ENCODE measurements at places on chromosomes 4 and X.

- DNase-seq, result no peak
Measured at GRCh38 chr4:8847764-8848163, 23.9 kb downstream of the HMX1 start.

GRCh38 chrX:153662266-153662665, 11.3 kb downstream of the PNCK start:
- DNase-seq, result no peak

DNA sequence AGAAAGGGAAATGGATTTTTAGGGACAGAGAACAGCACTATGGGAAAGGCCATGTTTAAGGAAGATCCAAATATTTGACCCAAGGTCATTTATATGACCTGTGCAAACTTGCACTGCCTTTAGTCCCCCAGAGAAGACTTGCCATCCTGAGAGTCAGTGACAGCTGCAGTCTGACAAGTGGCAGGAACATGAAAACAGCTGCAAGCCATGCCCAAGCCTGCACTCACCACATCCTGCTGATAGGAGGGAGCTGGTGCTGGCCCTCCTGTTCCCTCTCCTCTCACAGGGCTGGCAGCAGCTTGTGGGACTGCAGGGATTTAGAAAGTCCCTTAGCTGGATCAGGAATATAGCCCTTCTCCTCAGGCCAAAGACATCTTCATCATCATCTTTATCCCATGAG, 187.7 kb downstream of the RAP1GDS1 start:
- DNase-seq, result no peak

- no peak for DNase-seq
Measured at GRCh38 chr4:171565130-171565788, 247.9 kb upstream of the GALNTL6 start.

DNA sequence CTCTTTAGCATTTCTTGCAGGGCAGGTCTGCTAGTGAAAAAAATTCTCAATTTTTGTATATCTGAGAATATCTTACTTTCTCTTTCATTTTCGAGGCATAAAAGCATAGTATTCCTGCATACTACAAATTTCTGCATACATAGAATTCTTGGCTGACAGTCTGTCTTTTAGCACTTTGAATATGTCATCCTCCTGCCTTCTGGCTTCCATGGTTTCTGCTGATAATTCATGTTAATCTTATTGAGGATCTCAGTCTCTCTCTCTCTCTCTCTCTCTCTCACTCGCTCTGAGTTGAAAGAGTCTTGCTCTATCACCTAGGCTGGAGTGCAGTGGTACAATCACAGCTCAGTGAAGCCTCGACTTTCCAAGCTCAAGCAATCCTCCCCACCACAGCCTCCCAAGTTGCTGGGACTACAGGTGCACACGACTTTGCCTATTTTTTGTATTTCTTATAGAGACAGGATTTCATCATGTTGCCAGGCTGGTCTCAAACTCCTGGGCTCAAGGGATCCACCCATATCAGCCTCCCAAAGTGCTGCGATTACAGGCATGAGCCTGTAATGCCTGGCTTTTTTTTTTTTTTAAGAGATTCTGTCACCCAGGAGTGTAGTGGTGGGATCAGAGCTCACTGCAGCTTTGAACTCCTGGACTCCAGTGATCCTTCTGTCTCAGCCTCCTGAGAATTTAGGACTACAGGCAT, 161.3 kb downstream of the FNIP2 start:
- DNase-seq, result no peak

DNA sequence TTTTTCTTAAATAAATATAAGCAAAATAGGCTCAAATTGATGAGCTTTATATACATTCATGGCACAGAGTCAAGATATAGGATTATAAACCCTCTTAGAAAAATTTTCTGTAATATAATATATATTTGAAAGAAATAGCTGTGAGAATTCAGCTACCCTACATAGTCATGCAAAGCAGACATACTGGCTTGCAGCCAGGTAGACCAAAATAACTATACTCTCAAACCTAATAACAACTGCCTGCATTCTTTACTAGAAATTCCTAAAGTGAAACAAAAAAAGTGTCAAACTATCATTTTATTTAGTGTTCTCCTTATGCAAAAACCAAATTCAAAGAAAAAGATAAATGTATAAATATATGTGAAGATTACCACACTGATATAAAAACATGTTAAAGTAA, 1390.2 kb downstream of the C4orf33 start:
- no peak for DNase-seq

DNA sequence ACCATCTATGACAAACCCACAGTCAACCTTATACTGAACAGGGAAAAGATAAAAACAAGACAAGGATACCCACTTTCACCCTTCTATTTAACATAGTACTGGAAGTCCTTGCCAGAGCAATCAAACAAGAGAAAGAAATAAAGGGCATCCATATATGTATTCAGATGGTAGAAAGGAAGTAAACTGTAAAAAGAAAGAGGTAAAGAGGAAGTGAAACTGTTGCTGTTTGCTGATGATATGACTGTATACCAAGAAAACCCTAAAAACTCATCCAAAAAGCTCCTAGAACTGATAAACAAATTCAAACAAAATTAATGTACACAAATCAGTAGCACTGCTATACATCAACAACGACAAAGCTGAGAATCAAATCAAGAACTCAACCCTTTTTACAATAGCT, 538.7 kb upstream of the PABPC4L start:
- DNase-seq, result no peak

DNA sequence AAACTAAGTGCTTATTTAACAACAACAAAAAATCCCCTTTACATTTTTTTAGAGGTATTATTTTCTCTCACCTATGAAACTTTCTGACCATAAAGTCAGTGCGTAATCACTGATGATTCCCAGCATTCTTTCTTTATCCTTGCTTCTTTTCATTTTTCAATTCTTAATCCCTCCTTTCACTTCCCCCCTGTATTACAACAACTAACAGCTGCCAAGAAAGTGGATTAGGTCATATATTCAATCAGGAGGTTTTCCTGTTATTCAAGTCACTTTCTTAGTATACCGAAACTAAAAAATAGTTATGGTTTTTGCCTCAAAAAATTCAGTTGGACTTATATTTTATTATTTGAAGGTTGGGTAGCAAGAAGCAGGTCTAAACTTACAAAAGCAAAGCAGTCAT, 2.1 kb upstream of the STAP1 start:
- no peak for DNase-seq

DNA sequence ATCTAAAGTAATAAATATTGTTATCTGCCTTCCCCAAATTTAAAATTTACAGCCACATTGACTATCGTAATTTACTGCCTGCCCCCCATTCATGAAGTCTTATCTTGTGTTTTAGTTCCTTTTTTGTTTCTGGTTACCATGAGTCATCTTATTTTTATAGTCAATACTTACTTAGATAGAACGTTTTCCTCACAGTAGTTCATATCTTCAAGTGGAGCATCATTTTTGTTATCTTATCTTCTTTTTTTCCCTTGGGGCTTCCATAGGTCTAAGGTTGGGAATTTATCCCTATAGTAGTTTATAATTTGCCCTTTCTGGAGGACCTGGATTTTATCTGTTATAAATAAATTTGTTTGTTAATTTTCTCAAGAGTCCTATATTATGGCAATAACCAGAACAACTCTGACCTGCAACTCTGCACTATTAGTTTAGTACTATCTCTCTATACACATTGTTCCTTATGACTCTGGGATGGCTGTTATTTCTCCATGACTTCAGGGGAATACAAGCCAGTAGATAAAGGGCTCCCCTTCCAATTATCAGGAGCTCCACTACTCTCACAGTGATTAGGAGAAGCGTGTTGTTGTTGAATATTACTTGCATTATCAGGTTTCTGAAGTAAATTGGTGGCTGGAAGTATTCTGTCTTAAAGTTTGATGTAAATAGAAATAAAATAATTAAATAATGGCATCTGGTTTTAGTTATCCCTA, 330.6 kb downstream of the GALNTL6 start:
- DNase-seq, result no peak

DNA sequence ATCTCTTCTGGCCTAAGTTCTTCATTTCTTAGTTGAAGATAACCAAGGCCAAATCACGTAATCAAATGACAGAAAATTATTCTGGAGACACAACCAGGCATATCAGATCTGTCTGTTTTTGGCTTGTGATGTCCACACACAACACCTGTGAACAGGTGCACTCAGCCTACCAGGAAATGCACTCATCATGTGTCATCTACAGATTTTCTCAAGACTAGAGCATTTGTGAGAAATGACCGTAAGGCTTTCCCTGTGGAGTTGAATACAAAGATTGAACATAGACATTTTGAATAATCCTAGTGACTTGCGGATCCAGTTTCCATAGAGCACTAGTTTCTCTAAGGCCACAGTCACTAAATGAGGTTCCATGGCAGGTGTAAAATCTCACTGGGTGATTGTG, 26.7 kb upstream of the CXCL8 start:
- no peak for DNase-seq

DNA sequence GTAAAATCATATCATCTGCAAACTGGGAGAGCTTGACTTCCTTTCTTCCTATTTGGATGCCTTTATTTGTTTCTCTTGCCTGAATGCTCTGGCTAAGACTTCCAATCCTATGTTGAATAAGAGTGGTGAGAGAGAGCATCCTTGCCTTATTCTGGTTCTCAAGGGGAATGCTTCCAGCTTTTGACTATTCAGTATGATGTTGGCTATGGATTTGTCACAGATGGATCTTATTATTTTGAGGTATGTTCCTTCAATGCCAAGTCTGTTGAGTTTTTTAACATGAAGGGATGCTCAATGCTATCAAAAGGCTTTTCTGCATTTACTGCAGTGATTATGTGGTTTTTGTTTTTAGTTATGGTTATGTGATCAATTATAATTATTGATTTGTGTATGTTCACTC, 2144.6 kb upstream of the TENM3 start:
- DNase-seq, result no peak

GRCh38 chr4:38194047-38194602, 233.9 kb downstream of the PTTG2 start:
- no peak for DNase-seq

- no peak for DNase-seq
Measured at GRCh38 chr4:146453181-146453807, 68.4 kb downstream of the SLC10A7 start.

DNA sequence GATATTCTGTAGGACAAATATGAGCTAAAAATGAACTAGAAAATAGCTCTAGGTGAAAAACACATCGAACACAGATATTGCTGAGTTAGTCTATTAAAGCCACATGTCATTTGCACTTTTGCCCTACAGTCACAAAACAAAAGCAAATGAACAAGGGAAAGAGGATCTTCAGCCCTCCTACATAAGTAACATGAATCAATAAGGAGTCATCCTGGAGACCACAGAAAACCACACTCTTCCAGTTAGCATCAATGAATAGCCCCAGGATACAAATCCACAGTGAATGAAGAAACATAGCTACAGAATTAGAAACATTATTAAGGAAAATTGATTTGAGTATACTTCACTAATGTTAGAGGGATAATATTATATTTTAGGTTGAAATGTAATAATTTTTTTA, 311.4 kb downstream of the MAPK10 start:
- no peak for DNase-seq

GRCh38 chrX:155009994-155010472, 12.5 kb downstream of the F8 start:
- DNase-seq, result no peak

GRCh38 chr4:97396097-97396496, 747.2 kb downstream of the STPG2 start:
- no peak for DNase-seq

GRCh38 chrX:63735882-63736281, 49.1 kb downstream of the ARHGEF9 start:
- DNase-seq, result no peak

DNA sequence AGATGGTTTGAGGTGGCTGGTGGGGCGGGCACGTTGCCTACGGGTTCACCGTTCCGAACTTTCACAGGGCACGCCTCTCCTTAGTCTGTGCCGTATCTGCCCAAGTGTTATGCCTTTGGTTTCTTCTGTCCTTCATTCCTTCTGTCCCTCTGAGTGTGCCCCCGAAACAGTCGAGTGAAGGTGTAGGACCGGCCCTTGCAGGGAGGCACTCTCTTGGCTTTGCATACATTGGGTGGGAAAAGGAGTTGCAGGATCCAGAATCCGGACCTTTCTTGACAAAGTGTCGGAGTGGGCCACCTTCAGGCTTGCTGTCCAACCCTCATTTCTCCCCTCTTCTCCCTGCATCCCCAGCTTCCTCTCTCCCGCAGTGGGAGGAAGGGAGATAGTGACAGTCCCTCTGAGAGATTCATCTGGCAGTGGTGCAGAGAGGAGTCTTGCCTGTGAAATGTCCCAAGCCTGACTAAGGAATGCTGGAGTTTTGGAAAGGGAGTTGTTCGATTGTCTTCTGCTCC, 569 bp downstream of the ARFIP1 start:
- no peak for DNase-seq

- no peak for DNase-seq
Measured at GRCh38 chr4:138599965-138600364, 357.8 kb upstream of the SLC7A11 start.

DNA sequence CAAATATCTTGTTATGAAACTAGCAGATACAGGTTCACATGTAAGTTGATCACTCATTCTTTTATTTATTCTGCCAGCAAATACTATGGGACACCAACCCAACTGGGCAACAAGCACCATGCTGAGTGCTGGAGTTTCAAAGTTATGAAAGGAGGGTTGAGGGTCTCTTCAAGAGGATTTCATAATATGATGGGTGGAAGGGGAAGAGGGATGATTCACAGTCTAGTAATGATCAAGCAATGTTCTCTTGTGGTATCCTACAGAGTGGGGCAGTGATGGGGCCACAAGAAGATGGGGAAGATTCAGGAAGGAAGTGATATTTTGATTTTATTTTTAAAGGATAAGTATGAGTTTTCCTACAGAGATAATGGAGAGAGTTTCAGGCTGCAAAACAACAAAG, 46.2 kb upstream of the TXK start:
- DNase-seq, result peak; percentile 15

DNA sequence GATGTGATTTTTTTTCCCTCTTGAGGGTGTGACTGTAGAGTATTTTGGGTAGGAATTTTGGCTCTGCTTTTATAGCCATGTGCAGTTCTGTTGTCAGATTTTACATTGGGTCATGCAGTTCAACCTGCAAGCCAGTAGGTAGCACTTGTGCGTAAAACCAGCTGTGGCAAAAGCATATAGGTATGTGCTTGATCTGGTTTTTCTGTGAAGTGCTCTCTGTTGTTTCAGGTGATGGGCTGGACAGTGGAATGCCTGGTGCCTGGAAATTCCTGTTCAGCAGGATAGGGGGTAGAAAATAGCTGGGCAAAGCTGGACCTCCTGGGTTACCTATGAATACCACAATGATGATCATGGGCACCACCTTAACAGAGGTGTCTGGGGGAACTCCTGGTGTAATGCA, 584.2 kb upstream of the PCDH10 start:
- DNase-seq, result no peak

DNA sequence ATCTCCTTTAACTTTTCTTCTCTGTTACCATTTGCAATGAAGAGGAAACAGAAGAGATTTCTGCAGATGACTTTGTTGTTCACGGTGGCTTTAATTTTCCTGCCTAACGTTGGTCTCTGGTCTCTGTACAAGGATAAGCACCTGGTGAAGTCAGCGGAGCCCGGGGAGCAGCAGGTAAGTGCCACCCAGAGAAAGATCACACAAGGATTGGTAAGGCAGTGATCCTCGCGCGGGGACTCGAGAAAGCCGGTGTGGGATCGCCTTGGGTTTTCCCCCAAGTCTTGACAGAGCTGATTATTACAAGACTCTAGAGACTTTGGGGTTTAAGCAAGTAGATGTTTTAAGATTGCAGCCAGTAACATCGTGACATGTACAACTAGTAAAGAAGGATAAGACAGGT, 1.3 kb downstream of the GALNTL6 start:
- DNase-seq, result no peak

- no peak for DNase-seq
Measured at GRCh38 chr4:75340561-75340960, 173.6 kb downstream of the RCHY1 start.
